ENCODE measurements at places on chromosomes 6 and 20. TPM values are rescaled to one million over a fixed set of nuclear protein-coding genes. Genes with fewer than 3 reads are reported as not detected.
A peak's percentile ranks its signal among the peaks of the same experiment; 100 is the strongest.

- H3K36me3 ChIP-seq = no peaks in the 10 kb centered on the region
- H3K27ac ChIP-seq = no peak overlapping the region
- no peak overlapping the region for H3K4me3 ChIP-seq
- no peaks in the 10 kb centered on the region for H3K4me1 ChIP-seq
Measured at GRCh38 chr20:56207656-56208055, 40.9 kb upstream of the MC3R start.

DNA sequence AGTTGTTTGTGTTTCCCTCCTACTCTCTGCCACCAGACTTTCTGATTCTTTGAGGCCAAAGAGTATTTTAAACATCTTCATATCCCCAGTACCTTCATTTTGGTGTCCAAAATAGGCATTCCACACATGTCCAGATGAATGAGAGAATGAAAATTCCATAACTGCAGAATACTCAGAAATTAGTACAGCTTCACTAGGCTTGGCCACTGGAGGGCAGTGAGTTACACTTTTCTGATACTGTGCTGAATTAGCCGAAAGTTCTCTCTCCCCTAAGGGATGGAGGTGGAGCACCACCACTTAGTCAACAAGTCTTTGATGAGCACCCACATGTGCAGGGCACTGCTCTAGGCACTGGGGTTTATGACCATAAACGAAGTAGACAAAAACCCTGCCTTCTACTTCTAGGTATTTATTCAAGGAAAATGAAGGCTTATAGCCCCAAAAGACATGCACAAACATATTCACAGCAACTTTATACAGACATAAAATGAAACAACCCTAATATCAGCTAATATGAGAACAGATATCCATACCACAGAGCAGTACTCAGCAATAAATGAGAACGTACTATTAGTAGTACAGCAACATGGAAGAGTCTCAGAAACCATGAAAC lies 46.1 kb upstream of the TMEM217 start:
- peak; percentile 65 for DNase-seq
- H3K4me1 ChIP-seq = peaks cover 5% of the 10 kb centered on the region

Gene EDN3
- total RNA-seq = 31.1 TPM

- no peak overlapping the region for H3K4me3 ChIP-seq
- no peak overlapping the region for H3K27ac ChIP-seq
- no peaks in the 10 kb centered on the region for H3K4me1 ChIP-seq
- DNase-seq = no peak
- no peaks in the 10 kb centered on the region for H3K36me3 ChIP-seq
- no peaks in the 10 kb centered on the region for H3K27me3 ChIP-seq
Measured at GRCh38 chr20:21325296-21325695, 22.2 kb downstream of the XRN2 start.
